DMS153 (cell line): ENCODE measurements at places on chromosomes 4 and X.
A peak's percentile ranks its signal among the peaks of the same experiment; 100 is the strongest.

DNA sequence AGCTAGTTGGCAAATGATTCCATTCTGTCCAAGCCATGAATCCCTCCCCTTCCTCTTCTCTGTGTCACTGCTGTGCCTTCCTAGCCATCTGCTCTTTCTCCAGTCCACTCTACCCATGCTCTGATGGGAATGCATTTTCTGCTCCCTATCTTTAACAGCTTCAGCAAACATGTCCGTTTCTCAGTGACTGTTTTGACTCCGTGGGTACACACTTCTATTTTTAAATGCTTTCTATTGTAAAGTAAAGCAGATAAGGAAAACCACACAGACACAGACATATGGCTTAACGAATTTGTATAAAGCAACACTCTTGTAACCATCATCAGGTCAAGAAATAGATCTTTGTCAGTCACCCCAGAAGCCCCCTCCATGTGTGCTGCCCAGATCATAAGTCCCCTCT is 72.4 kb upstream of the KLHL13 start:
- peak; percentile 5 for DNase-seq

DNA sequence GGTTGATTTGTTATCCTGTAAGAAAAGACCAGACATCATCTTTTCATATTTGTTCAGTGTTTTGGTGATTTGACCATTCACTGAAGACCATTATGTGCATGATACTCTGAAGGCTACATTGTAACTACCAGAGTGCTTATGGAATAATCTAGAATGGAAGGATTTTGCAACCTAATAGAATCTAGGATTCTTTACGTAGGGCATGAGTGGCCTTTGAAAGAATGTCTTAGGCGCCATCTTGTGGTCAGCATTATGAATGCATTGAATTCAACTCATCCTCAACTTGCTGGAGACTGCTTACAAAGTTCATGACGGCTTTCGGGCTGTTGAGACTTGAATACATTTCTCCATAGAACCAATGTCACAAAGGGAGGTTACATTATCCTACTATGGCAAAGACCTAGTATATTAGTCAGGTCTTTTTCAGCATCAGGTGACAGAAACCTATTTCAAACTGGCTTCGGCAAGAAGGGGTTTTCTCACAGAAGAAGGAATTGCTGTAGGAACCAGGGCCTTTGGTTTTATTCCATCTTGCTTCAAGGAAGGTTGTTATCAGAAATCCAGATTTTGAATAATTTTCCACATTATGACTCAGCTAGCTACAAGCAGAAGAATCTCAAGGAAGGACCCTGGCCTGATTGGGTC is 104.1 kb downstream of the GPAT3 start:
- DNase-seq = peak; percentile 41

DNA sequence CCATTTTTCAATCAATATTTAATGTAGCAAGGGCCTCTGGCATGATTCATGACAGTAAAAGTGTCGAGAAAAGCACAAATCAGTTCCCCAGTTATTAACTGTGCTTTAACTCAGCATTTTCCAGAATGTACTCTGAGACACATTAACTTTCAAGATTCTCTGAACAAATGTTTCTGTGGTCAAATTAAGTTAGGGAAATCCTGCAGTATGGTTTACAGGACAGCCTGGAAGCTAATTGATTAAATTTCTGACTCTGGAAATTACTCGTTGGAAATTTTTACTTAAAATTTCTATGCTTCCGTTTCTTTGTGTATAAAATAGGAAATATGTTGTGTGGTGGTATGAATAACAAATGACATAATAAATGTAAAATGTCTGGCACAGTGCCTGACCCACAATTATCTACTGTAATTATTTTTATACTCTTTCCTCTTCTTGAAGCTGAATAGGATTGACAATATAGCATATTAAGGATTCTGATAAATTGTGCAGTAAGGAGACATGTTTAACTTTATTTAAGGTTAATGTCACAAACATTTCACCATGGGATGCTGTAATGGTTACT is 33.7 kb downstream of the STK32B start:
- no peak for DNase-seq

DNA sequence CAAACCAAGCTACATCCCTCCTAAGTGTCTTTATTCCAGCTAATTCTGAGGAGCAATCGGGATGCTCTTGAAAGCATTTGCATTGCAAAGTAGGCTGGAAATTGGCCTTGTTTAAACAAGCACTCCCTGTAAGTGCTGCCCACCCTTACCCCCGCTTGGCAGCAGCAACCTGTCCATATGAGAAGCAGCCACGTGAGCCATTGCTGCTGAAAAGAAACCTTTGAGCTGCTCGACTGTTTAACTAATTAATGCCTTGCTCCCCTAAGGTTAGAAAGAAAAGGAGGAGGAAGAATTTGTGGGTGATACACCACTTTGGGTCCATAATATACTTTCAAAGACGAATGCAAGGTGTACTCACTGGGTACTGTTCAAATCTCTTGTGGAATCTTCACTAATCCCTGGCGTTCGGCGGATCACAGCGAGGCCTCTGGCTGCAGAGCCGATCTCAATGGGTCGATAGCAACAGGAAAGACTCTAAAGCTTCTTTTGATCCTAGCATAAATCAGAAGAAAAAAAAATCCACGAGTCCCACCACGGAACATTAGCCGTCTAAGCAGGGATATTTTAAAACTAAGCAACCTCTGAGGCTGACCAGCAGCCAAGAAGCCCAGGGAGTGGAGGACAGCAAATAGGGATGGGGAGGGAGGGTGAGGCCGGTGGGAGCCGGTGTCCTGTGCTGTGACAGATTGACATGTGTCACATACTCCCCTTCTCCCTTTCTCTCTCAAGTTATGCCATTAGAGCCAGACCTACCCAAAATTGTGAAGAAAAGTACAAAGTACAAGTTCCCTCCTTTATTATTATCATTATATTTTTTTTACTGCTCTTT is 37.2 kb upstream of the MGST2 start:
- DNase-seq = peak; percentile 59

GRCh38 chr4:48178931-48179330 is 44.9 kb upstream of the TXK start:
- DNase-seq = peak; percentile 44

GRCh38 chr4:143336781-143337599 is at the start of gene GAB1:
Gene GAB1 (plus strand): TSS chr4:143336876. CDS start chr4:143337189, 313 bp downstream.
- peak; percentile 29 for DNase-seq

- DNase-seq = no peak
Measured at GRCh38 chr4:125482822-125483221, 168.1 kb downstream of the FAT4 start.

GRCh38 chrX:133726211-133726630 is 259.2 kb downstream of the GPC3 start:
- peak; percentile 90 for DNase-seq
